ENCODE measurements at places on chromosomes 7 and 10. TPM values are rescaled to one million over a fixed set of nuclear protein-coding genes. Genes with fewer than 3 reads are reported as not detected.

GRCh38 chr7:20738518-20739481, 47.9 kb downstream of the SP8 start:
- DNase-seq = no peak
- no peaks in the 10 kb centered on the region for H3K27me3 ChIP-seq
- H3K4me3 ChIP-seq = no peak overlapping the region
- no peaks in the 10 kb centered on the region for H3K36me3 ChIP-seq
- H3K4me1 ChIP-seq = no peaks in the 10 kb centered on the region

DNA sequence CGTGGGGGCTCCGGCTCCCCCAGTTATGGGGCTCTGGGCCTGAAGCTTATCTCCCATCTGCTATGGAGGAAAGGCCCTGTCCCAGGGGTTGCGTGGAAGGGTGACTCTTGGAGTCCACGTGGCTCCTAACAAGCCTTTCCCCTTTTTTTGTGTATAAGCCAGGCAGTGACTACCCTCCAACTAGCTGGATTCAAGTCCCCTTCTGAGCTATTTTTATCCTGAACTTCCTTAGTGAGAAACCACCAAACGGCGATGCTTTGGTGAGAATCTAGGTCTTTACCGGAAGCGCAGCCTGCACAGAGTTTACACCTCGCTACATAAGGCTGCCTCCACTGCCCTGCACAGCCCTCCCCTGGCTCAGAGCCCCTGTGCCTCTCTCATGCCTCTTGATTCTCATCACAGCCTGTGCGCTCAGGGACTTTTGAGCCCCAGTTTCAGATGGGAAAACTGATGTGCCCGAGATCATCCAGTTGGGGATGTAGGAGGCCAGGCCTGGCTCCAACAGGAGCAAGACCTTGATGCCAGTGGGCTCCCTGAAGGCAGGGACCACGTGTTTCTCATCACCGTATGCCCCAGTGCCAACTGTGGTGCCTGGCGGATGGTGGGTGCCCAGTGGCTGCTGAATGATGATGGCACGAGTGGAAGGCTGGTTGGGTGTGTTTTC, 102.3 kb upstream of the PPIF start:
- peak overlapping the region; percentile 96 for H3K27ac ChIP-seq
- peaks cover 23% of the 10 kb centered on the region for H3K36me3 ChIP-seq
- peaks cover 78% of the 10 kb centered on the region for H3K4me1 ChIP-seq
- no peaks in the 10 kb centered on the region for H3K27me3 ChIP-seq

GRCh38 chr7:91199601-91200000, 64.6 kb upstream of the FZD1 start:
- no peak for DNase-seq
- H3K4me1 ChIP-seq = no peaks in the 10 kb centered on the region
- H3K27ac ChIP-seq = no peak overlapping the region
- no peaks in the 10 kb centered on the region for H3K27me3 ChIP-seq

GRCh38 chr7:8111282-8111960, 142.8 kb downstream of the GLCCI1 start:
- no peak for DNase-seq
- no peak overlapping the region for H3K27ac ChIP-seq
- H3K4me1 ChIP-seq = peaks cover 29% of the 10 kb centered on the region

The CHRM2 gene
- not detected for total RNA-seq

The TAS2R3 gene
- 1.5 TPM for total RNA-seq

- H3K27ac ChIP-seq = no peak overlapping the region
- H3K4me1 ChIP-seq = no peaks in the 10 kb centered on the region
- no peak for DNase-seq
- no peak overlapping the region for H3K4me3 ChIP-seq
- H3K36me3 ChIP-seq = no peaks in the 10 kb centered on the region
- H3K27me3 ChIP-seq = peaks cover 1% of the 10 kb centered on the region
Measured at GRCh38 chr7:114342431-114343179, 72.0 kb upstream of the FOXP2 start.

DNA sequence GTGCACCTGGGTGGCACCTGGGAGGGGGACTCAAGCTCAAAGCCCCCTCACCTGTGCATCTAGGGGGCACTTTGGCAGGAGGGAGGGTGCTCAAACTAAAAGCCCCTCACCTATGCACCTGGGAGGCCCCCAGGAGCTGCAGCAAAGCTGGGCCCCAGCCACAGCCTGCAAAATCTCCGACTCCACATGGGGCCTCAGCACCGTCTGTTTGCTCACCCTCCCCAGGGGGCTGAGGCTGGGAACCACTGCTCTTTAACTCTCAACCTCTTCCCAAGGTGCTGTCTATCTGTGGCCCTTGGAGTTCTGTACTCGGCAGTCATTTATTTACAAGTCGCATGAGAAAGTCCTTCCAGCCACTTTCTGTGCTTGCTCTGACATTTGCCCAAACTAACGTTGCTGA, 458.4 kb downstream of the DNAJB6 start:
- H3K4me3 ChIP-seq = no peak overlapping the region
- H3K27me3 ChIP-seq = no peaks in the 10 kb centered on the region
- H3K4me1 ChIP-seq = no peaks in the 10 kb centered on the region
- H3K36me3 ChIP-seq = no peaks in the 10 kb centered on the region

- H3K27me3 ChIP-seq = peaks cover 3% of the 10 kb centered on the region
- no peaks in the 10 kb centered on the region for H3K36me3 ChIP-seq
- H3K4me1 ChIP-seq = no peaks in the 10 kb centered on the region
- H3K27ac ChIP-seq = no peak overlapping the region
Measured at GRCh38 chr7:33934391-33934790, 29.1 kb downstream of the BMPER start.

The NUTM2A gene
- 0.15 TPM for total RNA-seq

DNA sequence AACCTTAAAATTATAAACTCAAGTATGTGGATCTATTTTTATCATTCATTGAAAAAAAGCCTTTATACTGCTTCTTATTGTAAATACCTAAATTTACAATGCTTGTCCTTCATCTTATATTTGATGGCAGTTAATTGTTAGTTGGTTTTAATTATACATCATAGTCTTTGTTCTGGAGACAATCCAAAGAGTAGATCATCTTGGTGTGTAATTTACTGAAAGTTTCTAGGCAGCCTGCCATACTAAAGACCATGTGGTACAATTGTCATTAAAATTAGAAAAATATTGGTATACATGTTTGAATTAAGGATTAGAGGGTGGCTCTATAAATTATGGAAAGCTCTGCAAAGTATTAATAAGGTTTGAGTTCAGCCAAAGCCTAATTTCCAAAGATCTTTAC, 231.4 kb downstream of the KCND2 start:
- H3K27ac ChIP-seq = no peak overlapping the region
- H3K27me3 ChIP-seq = no peaks in the 10 kb centered on the region
- H3K4me1 ChIP-seq = no peaks in the 10 kb centered on the region
- no peak for DNase-seq
- no peak overlapping the region for H3K4me3 ChIP-seq
- no peaks in the 10 kb centered on the region for H3K36me3 ChIP-seq

GRCh38 chr7:137120690-137121089, 222.8 kb downstream of the PTN start:
- no peak for DNase-seq
- H3K36me3 ChIP-seq = no peaks in the 10 kb centered on the region
- no peak overlapping the region for H3K4me3 ChIP-seq
- H3K27me3 ChIP-seq = no peaks in the 10 kb centered on the region
- no peak overlapping the region for H3K27ac ChIP-seq
- H3K4me1 ChIP-seq = no peaks in the 10 kb centered on the region

DNA sequence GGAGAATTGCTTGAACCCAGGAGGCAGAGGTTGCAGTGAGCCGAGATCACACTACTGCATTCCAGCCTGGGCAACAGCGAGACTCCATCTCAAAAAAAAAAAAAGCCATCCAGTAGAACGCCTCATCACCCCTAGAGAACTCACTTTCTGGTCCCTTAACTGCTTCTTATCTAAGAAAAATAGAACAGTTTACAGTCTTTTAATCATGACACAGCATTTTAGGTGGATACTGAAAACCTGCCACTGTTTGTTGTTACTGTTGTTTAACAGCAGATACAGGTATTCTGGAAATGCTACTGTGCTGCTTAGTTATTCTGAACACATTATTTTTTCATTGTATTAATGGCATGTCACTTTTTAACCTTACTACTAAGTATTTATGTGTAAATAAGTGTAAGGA, 624.3 kb upstream of the GHITM start:
- no peak for DNase-seq
- no peak overlapping the region for H3K4me3 ChIP-seq
- H3K27me3 ChIP-seq = no peaks in the 10 kb centered on the region
- no peaks in the 10 kb centered on the region for H3K4me1 ChIP-seq
- no peak overlapping the region for H3K27ac ChIP-seq

DNA sequence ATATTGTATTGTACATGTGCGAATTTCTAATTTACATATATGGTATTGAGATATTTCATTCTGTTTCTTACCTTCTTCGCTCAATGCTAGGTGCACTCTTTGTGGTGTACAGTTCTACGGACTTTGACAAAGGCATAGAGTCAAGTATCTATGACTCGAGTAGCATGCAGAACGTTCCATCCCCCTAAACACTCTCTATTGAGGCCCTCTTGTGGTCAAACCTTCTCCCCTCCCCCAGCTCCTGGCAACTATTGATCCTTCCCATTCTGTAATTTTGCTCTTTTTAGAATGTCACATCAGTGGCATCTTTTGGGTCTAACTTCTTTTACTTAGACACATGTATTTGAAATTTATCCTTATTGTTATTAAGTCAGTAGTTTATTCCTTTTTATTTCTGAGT, 30.7 kb upstream of the GDF10 start:
- H3K27me3 ChIP-seq = peaks cover 2% of the 10 kb centered on the region
- H3K4me3 ChIP-seq = no peak overlapping the region
- H3K36me3 ChIP-seq = peaks cover 7% of the 10 kb centered on the region
- no peak overlapping the region for H3K27ac ChIP-seq

DNA sequence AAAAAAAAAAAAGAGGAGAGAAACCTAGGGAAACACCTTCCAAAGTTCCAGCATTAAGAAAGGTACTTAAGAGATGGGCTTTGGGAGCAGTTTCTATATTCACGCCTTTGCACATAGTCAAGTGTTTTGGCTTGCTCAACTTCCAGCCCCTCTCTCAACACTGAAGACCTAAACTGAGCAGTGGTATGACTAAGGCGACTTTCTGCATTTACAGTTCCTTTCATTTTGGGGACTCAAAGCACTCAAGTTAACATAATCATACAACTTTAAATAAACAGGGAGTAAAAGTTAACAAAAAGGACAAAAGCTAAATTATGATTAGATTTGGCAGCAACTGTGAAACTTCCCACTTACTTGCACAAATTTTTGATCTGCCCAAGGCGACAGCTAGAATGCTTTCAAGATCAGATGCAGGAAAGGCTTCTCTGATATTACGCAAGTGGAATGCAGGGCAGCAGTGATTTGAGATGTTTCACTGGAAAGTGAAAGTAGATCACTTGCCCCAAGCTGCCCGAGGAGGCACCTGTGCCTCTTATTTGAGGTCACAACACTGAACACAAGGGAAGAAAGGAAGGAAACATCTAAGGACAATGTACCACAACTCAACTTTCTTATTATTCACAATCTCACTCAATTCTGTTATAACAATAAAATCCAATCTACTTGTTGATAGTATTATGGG, 199.5 kb downstream of the SKAP2 start:
- peaks cover 14% of the 10 kb centered on the region for H3K4me1 ChIP-seq
- no peak overlapping the region for H3K27ac ChIP-seq
- no peak overlapping the region for H3K4me3 ChIP-seq

DNA sequence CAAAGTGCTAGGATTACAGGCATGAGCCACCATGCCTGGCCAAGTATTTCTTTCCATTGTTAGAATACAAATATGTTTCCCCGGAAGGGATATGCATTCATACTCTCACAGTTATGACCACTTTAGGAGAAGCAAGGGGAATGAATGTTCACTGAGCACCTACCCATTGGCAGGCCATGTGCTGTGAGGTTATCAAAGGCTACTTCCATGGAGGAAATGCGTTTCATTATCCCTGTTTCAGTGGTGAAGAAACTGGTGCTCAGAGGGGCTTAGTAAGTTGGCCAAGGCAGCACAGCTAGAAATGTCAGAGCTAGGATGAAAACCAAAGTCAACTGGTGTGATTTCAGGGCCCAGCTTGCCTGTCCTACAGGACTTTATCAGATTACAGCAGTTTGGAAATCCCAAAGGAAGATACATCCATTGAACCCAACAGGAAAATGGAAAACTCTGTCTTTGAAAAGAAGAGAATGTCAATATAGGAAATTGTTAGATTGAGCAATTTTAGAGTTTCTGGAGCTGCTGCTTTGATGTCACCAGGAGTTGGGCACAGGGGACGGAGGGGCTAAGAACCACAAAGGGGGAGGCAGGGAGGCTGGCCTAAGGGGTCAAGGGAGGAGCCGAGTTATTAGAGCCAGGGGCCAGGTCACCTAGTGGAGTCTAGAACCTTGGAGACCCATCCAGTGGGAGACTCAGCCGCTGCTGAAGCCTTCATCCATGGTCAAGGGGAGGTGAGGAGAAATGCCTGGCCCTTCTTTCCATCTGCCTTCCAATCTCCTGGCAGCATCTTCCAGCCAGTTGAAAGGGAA, 319.8 kb downstream of the FRMD4A start:
- no peak overlapping the region for H3K27ac ChIP-seq
- no peaks in the 10 kb centered on the region for H3K36me3 ChIP-seq
- peaks cover 6% of the 10 kb centered on the region for H3K27me3 ChIP-seq
- no peak for DNase-seq
- H3K4me3 ChIP-seq = no peak overlapping the region

GRCh38 chr7:33221390-33221789, 92.0 kb downstream of the BBS9 start:
- DNase-seq = no peak
- no peaks in the 10 kb centered on the region for H3K36me3 ChIP-seq

The RAB18 gene
- 69.5 TPM for total RNA-seq

The ACSM6 gene
- not detected for total RNA-seq

The AQP1 gene
- 0.18 TPM for total RNA-seq

GRCh38 chr10:124996854-124997215, 54.9 kb downstream of the ZRANB1 start:
- no peak overlapping the region for H3K4me3 ChIP-seq
- no peaks in the 10 kb centered on the region for H3K4me1 ChIP-seq
- H3K27ac ChIP-seq = no peak overlapping the region
- DNase-seq = no peak
- no peaks in the 10 kb centered on the region for H3K27me3 ChIP-seq

- peak overlapping the region; percentile 96 for H3K27ac ChIP-seq
- peaks cover 40% of the 10 kb centered on the region for H3K36me3 ChIP-seq
- peak overlapping the region; percentile 91 for H3K4me3 ChIP-seq
- peaks cover 27% of the 10 kb centered on the region for H3K4me1 ChIP-seq
- H3K27me3 ChIP-seq = peaks cover 11% of the 10 kb centered on the region
- DNase-seq = peak; percentile 74
Measured at GRCh38 chr10:101032637-101033224, 1.7 kb downstream of the SFXN3 start.

GRCh38 chr7:30331338-30331737, 46.9 kb downstream of the ZNRF2 start:
- peaks cover 41% of the 10 kb centered on the region for H3K4me1 ChIP-seq
- no peak for DNase-seq
- H3K27ac ChIP-seq = no peak overlapping the region
- H3K36me3 ChIP-seq = peaks cover 28% of the 10 kb centered on the region

- H3K4me3 ChIP-seq = no peak overlapping the region
- H3K27me3 ChIP-seq = no peaks in the 10 kb centered on the region
- H3K36me3 ChIP-seq = no peaks in the 10 kb centered on the region
- H3K27ac ChIP-seq = no peak overlapping the region
- no peak for DNase-seq
Measured at GRCh38 chr7:72492461-72493065, 80.4 kb upstream of the CALN1 start.
